ENCODE measurements at places on chromosomes 2 and 18. TPM values are rescaled to one million over a fixed set of nuclear protein-coding genes. Genes with fewer than 3 reads are reported as not detected.

Gene G6PC2
- not detected for total RNA-seq

Gene ATP5MC3
- total RNA-seq: 310 TPM

DNA sequence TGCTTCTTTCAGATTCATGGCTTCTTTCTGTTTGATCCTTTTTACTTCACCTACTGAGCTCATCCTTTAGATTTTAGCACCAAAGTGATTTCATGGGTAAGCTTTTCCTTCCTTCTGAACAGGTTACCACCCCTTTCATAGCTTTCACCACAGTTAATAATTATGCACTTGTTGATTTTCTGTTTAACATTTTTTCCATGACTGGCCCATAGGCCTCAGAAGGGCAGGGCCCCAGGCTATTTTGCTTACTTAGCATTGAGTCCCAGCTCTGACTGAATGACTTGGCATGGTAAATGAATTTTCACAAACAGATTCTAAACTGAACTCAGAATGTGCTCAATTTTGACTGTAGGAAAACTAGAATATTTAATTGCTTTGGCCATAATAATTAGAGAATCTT, 177.0 kb downstream of the GCA start:
- DNase-seq: no peak

Gene TBR1
- total RNA-seq: not detected

Gene ANO7
- 0.57 TPM for total RNA-seq

DNA sequence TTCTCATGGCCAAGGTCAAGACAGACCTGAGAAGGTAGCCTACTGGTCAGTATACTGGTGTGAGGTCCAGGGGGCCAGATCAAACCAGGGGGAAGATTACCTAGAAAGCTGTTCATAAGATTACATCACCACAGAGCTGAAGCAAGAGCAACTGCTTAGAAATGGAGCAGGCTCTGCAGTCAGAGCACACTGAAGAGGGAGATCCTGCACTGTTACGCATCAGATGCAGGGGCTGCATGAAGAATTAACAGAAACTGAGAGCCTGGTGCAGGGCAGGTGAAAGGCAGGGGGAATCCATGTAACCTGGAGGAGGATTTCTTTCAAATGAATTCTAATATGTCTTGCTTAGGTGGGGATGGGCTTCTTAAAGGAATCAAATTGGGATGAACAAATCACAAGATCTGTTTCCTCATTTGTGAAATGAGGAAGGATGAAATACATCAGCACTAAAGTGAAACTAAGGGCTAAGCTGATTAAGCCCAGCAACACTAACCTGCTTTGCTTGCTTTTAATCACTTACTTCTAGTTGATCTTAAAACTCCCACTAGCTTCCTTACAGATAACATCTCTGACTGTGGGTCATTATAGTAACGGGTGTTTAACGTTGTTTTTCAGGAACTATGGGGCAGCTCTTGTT, 74.3 kb upstream of the ADAM23 start:
- no peak for DNase-seq

GRCh38 chr2:8694737-8695136, 12.9 kb downstream of the ID2 start:
- no peak for DNase-seq

Data from activated naive CD4-positive, alpha-beta T cell treated with anti-CD3 and anti-CD28 coated beads for 36 hours (primary cell).